ENCODE measurements at places on chromosomes 11 and 22.

DNA sequence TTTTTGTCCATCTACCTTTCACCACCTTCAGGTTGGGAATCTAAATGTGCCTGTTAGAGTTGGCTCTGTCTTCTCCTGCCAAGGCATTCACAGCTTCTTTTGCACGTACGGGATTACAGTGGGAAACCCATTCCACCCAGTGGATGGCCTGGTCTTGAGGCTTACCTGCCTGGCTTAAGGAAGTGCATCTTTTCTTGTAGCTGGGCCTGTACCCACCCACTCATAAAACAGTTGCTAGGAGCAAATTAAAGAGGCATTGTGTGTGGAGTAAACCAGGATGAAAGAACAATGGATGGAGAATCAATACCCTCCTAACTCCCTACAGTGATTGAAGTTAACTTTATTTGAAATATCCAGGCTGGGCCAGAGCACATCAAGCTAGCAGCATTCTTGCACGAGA is 71.6 kb downstream of the TEAD1 start:
- DNase-seq: no peak

DNA sequence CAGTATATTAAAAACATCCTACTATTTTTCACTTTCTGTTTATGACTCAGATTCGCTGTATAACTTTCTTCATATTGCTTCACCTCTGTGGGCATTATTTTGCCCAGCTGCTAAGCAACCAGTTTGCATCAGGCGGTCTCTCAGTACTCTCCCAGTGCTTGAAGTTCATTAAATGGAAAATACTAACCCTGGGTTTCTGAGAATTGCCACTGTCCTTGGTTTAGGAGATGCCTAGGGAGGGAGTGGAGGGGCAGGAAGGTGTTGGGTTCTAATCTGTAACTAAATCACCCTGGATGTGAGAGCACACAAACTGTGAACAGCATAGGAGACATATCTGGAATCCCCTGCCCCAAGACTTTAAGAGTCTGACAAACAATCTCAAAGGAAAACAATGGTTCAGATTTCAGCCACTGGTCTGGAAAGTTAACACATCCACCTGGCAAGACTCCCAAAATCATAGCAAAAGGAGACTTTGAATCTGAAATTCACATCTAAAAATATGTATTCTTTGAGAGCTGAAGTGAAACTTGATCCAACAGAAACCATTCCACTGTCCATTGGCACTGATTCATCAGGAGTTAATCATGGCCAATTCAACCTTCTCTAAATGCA is 540.0 kb downstream of the SOX6 start:
- no peak for DNase-seq

DNA sequence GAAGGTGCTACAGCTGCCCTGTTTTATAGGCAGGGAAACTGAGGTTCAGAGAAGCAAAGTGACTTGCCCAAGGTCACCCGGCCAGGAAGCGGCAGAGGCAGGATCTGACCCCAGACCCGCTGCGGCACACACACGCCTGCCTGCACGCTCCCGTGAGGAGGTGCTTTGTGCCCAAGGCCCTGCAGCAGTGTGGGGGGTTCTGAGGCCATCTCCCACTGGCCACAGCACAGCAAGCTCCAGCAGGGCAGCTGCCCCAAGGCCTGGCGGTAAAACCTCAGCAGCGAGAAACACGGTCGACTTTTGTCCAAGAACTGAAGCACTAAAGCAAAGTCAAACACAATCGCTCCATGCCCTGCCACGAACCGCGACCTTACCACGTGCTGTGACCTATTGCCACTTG is 42.7 kb downstream of the CDKN1C start:
- no peak for DNase-seq

GRCh38 chr11:108111126-108111525 is 10.2 kb upstream of the ACAT1 start:
- DNase-seq: no peak

DNA sequence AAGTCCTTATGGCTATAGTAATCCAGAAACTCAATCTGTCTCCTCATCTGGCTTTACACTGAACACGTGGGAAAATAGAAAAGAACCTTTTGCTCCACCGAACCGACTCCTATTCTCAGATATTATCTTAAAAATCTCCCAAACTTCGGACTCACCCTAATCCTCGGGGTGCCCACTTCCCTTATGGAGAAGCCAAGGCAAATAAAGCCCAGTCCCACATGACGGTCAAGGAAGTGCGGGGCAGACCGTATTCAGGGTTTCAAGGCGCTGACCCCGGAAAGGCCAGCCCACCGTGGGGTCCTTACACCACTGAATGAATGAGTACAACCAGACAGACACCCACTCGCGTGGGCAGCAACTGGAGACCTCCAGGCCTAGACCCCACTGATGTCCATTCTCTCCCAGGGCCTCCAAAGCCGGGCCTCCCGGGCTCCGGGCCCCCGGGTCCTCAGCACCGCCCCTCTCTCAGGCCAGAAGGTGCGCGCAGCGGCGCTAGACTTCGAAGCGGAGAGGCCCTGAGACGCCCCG is 489 bp downstream of the NUP98 start:
- DNase-seq: no peak

DNA sequence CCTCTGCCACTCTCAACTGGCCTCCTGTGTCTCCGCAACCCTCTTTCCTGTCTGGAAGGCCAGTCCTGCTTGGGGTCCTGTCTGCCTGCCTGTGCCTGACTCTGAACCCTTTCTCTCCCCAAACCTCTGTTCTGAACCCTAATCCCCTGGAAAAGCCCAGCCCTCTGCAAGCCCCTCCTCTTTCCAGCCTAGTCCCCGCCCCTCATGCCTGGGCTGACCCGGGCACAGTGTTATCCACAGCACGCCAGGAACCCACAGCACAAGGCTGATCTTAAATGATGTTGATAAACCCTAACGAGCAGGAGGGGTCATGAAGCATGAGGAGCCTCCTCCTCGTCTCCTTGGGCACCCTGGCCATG is at the start of gene IFITM10:
Gene IFITM10, minus strand, starts transcription at position 115 of the 359 bp plus-strand sequence. CDS start 153 bp downstream, outside the sequence.
- DNase-seq: no peak

Data from stimulated activated CD4-positive, alpha-beta T cell treated with anti-CD3 and anti-CD28 coated beads, Interleukin-1b, Interleukin-23, amount 100 ng/mL, for 4 hours (primary cell).